ENCODE measurements at places on chromosomes 1 and 21.

DNA sequence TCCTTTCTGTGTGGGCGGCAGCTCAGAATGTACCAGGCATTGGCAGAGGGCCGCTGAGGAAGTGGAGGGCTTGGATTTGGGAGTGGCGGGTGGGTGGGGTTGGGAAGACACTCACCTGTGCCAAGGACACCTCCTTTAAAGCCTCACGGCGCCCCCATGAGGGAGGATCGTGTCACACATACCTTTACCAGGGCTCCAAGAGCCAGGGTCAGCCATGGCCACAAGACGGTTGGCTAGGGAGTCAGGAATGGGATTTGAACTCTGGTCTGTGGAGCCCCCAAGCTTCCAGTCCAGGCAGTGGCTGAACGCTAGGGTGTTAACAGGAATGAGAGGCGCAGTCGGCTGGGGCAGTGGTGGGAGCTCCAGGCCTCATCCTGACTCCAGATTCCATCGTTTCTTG is 4.6 kb downstream of the NBL1 start:
- DNase-seq, result no peak

- DNase-seq, result no peak
Observed at GRCh38 chr1:24897263-24898151, 32.6 kb downstream of the RUNX3 start.

GRCh38 chr1:219657186-219657585 is 44.3 kb upstream of the ZC3H11B start:
- DNase-seq, result no peak

DNA sequence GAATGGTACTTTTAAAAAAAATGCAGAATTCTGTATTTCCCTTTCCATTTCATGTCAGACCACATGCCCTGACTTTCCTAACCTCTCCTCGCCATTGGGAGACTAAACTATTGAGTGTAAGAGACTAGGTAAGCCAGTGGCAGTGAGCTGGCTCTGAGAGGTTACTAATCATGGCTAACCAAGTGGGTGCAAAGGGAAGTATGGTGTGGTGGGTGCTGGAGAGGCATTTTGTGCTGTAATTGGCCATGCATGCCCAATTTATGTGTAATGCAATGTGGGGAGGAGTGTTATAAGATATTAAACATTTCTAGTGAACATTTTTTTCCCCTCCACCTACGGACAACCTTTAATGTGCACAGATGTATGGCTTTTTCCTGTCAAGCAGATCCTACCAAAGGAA is 190.1 kb downstream of the LMO4 start:
- no peak for DNase-seq

DNA sequence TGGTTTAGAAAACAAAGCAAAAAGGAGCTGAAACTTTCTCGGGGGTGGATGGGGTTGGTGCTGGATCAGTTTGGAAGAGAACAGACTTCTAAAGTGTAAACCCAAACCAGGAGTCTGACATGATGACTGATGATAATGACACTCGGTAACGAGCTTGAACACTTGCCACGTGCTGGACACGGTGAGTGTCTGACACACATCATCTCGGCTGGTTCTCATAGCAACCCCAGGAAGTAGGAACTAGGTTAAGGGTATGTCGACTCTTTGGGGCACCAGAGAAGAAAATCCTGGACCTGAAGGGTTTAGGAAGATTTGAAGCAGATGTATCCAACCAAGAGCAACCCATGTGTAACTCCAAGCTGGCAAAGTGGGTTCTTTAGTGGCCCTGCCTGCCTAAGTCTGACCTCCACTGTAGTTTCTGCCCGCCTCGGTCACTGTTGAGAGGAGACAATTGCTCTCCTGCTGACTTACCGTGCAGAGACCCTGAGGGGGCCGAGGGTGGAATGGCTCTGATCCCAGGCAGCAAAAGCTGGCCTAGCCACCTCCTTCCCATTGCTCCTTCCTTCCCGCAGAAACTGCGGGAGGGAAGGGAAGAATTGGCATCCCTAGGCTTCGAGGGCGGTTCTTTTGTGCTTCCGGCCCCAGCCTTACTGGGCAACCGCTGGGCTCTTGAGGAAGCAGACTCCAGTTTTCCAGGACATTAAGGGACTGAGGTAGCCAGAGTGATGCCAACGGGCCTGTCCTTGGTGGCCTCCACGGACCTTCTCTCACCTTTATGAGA is 156.0 kb downstream of the TOMM20 start:
- DNase-seq, result no peak

- no peak for DNase-seq
Observed at GRCh38 chr1:35298464-35298863, 30.0 kb downstream of the ZMYM4 start.
